Effector CD4-positive, alpha-beta T cell (primary cell): ENCODE measurements at places on chromosomes 16 and 17.

DNA sequence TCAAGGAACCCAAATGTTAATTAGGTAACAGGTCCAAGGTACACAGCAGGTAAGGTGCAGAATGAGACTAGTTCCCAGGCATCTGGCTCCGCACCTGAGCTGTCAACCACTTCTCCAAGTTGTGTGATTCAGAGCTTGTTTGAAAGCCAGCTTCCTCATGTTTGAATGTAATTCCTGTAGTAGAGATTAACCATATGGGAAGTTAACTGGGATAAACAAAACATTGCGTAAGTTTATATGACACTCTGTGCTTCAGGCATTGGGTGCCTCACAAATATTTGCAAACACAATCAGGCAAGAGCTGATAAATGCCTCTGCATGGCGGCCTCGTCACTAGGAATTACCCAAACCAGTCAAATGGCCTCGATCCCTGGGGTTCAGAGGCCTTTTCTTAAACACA is 27.9 kb upstream of the CPHXL start:
- no peak for DNase-seq

DNA sequence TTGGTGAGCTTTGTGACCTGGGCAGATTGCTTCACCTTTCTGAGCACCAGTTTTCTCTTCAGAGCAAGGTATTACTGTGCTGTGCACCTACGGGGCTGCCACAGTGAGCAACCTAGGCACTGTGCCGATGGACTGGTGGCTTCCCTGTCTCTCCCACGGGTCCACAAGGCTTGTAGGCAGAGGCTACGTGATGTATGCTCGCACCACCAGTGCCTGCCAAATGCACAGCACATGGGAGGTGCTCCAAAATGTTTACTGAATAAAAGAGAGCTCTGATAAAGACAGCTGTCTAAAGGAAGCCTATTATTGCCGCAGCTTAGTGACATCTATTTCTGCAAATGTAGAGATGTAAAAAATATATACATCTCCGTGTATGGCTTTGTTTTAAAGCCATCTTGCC is 139.2 kb downstream of the CDK5R1 start:
- no peak for DNase-seq

GRCh38 chr17:43998552-43998951 is 5.9 kb upstream of the NAGS start:
- no peak for DNase-seq

GRCh38 chr17:82457929-82458178 is 687 bp upstream of the NARF start:
- DNase-seq: no peak

- DNase-seq: no peak
These were observed 52.5 kb downstream of the NFAT5 start for GRCh38 chr16:69618307-69618706.

GRCh38 chr16:30356401-30357084 is 1.4 kb upstream of the CD2BP2 start:
- no peak for DNase-seq

DNA sequence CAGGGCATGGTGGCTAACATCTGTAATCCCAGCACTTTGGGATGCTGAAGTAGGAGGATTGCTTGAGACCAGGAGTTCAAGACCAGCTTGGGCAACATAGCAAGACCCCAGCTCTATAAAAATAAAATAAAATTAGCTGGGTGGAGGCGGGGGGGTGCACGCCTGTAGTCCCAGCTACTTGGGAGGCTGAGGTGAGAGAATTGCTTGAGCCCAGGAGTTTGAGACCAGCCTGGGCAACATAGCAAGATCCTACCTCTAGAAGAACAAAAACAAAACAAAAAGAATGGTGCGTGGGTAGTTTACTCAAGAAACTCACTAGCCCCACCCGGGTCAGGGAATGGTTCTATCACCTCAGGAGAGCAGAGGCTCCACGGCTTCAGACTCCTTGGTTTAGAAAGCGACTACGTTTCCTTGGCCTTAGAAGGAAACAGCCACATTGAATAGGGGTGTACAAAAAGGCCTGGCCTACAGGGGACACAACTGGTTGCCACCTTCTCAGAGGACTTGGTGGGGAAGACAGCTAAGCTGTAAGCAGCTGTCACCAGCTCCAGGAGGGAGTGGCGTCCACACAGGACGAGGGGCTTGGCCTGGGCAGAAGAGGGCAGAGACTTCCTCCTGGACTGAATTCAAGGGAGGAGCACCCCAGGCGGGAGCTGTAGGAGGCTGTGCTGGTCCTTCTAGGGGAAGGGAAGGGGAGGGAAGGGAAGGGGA is 716 bp downstream of the TK1 start:
- no peak for DNase-seq

- no peak for DNase-seq
These were observed 9.3 kb upstream of the SLC16A5 start for GRCh38 chr17:75078284-75079022.

GRCh38 chr17:56173026-56173425 is 19.8 kb downstream of the ANKFN1 start:
- DNase-seq: no peak

DNA sequence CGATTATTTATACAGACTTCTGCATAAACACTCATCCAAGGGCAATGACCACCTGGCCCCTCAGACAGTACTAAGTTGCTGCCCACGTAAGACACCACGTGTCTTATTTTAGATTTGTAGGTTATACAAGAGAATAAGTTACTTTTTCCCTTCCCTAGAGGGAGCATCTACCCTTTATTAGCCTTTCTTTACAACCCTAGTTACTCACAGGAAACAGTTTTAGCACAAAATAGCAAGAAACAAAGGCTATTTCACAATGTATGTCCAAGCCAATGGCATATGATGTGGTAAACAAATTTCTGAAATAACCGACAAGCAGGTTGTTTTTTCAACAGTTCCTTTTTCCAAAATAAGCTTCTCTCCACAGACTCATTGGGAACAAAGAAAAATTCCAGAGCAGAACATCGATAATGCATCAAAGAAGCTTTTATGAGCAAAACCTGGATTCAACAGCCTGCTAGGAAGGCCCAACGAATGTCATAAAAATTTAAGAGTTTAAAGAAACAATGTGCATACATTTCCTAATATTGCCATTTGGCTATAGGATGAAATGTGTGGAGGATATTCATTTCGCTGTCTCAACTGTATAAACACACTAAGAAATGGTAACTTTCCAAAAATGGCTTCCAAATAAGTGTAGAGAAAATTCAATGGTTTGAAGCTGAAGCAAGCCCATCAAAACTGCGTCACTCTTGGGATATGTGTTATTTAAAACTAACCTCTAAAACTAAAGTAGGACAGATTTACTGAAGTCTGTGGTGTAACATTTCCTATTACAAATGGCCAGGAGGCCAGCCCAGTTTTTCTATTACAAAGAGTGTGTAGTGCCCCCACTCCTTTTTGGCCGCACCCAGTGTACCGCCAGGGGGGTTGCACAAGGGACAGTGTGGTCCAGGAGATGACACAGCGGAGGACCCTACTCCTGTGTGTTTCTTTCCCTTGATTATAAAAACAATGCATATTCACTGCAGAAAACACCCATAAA is 50.4 kb upstream of the ERN1 start:
- no peak for DNase-seq

DNA sequence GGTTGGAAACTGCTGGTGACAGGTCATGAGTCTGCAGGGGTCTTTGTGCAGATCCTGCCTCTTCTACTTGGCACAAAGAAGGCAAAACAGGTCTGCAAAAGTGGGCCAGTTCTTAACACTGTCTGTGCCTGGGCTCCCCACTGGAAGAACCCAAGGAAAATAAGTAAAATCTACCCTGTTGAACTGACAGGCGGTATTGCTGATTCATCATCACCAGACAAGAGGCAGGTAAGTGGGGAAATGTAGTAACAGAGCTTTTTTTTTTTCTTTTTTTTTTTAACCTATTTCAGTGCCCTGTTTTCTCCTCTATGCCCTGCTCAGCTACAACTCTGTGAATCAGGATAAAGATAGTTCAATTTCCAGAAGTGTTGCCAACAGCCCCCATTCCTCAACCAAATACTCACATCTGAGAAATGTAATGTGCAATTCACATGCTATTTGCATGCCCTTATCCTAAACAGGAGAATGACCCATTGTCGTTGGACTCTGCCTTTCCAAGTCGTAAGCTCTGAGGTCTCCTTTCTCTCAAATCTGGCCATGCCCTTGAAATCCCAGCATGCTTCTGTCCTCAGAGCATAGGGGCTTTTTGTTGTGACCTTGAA is 237.0 kb downstream of the SOX9 start:
- DNase-seq: no peak

- peak; percentile 50 for DNase-seq
These were observed 26.4 kb upstream of the SLC7A5 start for GRCh38 chr16:87895641-87896141.

GRCh38 chr17:79988185-79988971 is 47.3 kb downstream of the TBC1D16 start:
- no peak for DNase-seq

DNA sequence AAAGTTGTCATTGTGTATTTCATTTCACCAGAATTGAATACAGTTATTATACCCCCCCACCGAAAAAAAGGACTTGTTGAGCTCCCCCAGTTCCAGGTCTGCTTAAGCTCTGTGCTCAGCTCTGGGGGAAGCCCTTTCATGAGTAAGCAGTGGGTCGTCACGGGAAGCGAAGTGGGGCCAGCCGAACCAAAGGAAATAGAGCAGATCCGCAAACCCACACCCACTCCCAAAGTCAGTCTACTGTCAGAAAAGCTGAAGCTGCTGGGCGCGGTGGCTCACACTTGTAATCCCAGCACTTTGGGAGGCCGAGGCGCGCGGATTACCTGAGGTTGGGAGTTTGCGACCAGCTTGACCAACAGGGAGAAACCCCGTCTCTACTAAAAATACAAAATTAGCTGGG is 50.1 kb downstream of the PECAM1 start:
- no peak for DNase-seq
